ENCODE measurements at places on chromosomes 5 and 9.
A peak's percentile ranks its signal among the peaks of the same experiment; 100 is the strongest.

DNA sequence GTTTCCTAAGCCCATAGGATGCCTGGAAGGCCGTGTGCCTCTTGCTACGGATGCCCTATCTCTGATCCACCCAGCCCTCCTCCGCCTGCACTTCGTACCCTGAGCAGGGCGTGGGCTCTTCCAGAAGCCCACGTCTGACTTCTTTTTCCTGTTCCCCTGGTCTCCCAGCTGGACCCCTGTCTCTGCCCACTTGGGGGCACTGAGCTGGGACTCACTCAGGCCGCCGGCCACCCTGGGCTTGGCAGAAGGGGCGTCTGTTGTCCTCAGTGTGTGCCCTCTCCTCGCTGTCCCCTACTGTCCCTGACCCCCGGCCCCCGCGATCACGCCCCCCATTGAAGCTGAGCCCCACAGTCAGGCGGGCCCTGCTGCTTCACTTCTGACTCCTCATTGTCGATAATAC lies 22.0 kb upstream of the RXRA start:
- DNase-seq: no peak

- no peak for DNase-seq
Measured at GRCh38 chr5:14380712-14381111, 200.9 kb upstream of the OTULINL start.

- no peak for DNase-seq
Measured at GRCh38 chr5:81359108-81359507, 34.8 kb downstream of the ACOT12 start.

- peak; percentile 96 for DNase-seq
Measured at GRCh38 chr9:136625101-136626065, 37.3 kb upstream of the EGFL7 start.

DNA sequence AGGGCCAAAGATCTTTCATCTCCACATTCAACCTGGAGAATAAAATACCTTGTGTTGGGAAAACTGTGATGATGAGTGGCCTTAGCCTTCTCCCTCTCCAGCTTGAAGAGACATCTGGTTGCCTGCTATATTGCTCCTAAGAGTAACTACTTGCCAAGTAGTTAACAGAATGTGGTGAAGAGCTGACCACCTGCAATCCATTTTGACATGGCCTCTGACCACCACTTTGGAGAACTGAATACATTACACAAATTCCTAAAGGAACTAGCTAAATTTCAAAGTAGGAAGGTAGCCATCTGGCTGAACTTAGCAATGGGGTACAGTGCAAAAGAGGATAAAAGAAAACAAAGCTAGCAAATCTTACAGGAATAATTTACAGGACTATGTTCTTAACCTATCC lies 7.2 kb downstream of the TBCA start:
- no peak for DNase-seq

GRCh38 chr5:52801329-52801728 lies 13.6 kb downstream of the ITGA1 start:
- DNase-seq: no peak

- DNase-seq: no peak
Measured at GRCh38 chr5:6902597-6902996, 189.4 kb downstream of the TENT4A start.

Measured in HuH-7.5 (cell line).